Astrocyte (in vitro differentiated cells and primary cell): ENCODE measurements at places on chromosomes 2 and 18. TPM values are rescaled to one million over a fixed set of nuclear protein-coding genes. Genes with fewer than 3 reads are reported as not detected.

GRCh38 chr2:100243631-100244030 lies 78.7 kb downstream of the LONRF2 start:
- no peak for DNase-seq

- no peak for DNase-seq
Measured at GRCh38 chr2:72083751-72084583, 63.7 kb downstream of the CYP26B1 start.

GRCh38 chr18:57439609-57439968 lies 4.4 kb downstream of the ONECUT2 start:
- no peak for DNase-seq

GRCh38 chr18:23981369-23981980 lies 33.1 kb upstream of the TTC39C start:
- no peak for DNase-seq

- DNase-seq, result no peak
Measured at GRCh38 chr18:13369353-13369752, 150.8 kb downstream of the LDLRAD4 start.

- DNase-seq, result no peak
Measured at GRCh38 chr2:241469746-241470145, 38.6 kb downstream of the STK25 start.

DNA sequence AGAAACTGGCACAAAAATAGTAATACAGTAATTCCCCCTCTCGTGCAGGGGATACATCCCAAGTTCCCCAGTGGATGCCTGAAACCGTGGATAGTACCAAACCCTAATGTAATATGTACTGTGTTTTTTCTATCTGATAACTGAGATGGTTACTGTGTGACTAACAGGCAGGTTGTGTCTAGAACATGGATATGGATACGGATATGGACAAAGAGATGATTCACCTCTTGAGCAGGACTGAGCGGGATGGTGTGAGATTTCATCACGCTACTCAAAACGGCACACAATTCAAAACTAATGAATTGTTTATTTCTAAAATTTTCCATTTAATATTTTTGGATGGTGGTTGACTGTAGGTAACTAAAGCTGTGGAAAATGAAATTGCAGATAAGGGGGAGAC lies 3.4 kb downstream of the MBD1 start:
- peak; percentile 71 for DNase-seq

DNA sequence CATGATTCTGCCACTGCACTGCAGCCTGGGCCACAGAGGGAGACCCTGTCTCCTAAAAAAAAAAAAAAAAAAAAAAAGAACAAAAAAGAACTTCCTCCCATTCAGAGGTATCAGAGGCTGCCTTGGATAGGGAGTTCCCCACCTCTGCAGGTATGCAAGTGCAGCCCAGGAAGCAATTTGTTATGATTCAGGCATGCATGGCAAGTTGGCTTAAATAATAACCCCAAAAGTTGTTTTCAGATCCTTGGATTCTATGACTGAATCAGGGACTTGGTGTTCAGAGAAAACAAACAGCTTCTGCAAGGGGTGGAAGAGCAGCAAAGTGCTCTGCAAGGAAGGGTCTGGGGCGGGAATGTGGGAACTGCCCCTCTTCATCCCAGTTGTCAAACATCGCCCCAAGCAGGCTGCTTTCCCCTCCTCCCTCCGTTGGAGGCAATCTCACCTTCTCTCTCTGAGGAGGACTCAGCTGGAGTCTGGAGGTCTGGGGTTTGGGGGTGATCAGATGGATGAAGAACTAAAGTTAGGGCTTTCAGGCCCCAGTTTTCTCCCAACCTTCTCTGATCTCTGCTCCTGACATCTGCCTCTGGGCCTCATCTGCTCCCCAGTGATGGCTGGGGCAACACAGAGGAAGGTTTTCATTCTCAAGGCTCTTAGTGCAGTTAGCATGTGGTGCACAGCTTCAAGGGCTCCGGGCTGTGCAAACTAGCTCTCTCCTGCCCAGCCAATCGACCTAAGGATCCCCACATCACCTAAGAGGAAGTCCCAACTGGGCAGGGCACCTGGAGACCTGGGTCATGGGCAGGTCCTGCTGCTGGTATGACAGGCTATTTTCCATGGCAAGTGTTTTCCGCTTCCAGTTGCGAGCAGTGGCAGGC lies 3.5 kb upstream of the GDF7 start:
- no peak for DNase-seq

- DNase-seq, result no peak
Measured at GRCh38 chr2:47309472-47309951, 93.4 kb upstream of the MSH2 start.

GRCh38 chr18:31711365-31712172 lies 27.2 kb upstream of the B4GALT6 start:
- DNase-seq, result no peak

- DNase-seq, result peak; percentile 98
Measured at GRCh38 chr2:100292022-100292580, 30.2 kb downstream of the LONRF2 start.

DNA sequence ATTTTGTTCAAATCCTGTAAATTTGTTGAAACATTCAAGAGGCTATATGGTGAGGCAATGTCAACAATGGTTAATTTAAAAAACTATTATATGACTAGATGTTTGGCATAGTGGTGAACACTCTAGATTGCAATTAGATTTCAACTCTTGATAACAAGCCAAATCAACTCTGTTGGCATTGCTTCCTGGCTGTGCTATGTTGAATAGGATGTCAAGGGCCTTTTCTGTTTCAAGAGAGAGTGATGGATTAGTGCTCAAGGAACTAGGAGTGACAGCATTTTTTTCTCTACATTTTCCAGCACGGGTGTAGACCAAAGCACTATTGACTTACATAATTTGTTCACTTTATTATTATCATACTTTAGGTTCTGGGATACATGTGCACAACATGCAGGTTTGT lies 172.4 kb upstream of the KCNH7 start:
- DNase-seq, result no peak

DNA sequence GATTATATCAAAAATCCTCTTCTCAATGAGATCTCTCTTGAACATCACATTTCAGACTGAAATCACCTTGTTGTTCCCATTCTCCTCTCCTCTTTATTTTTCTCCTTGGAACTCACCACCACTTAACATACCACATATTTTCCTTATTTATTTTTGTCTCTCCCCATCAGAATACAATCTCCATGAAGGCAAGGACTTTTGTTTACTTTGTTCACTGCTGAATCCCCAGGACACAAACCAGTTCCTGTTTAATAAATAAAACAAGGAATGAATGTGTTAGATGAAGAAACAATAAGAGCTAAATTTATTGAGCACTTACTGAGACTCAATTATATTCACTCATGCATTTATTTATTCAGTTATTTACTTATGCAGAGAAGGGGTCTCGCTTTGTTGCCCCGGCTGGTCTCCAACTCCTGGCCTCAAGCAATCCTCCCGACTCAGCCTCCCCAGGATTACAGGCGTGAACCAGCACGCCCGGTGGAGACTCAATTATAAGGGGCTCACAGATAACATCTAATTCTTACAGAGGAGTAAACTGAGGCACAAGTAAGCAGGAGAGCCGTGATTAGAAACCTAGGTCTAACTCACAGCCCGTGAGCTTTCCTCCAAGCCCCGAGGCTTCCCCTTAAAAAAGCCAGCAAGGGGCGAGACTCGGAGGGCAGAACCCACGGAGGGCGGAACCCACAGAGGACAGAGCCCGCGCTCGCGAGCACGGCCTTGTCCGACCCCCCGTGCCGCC lies 616 bp upstream of the TAF1B start:
- DNase-seq, result no peak

- DNase-seq, result peak; percentile 68
Measured at GRCh38 chr2:27920148-27920885, 29.8 kb downstream of the BABAM2 start.

DNA sequence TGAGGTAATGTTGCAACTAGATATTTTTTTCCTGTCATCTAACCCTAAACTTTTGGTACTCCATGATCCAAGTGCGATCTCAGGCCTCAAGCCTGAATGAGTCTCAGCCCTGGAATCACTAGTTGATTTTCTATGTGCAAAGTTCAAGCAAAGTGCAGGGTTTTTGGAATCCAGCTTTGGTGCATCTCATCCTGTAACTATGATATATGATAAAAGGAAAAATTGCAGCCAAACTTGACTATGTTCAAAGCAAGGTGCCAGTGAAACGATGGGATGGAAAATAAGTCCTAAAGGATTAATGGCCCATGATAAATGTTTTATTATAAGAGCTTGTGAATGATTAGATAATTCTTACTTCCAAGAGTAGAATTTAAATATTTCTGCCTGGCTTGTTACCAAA lies 78.9 kb upstream of the NT5C1B start:
- no peak for DNase-seq

- no peak for DNase-seq
Measured at GRCh38 chr2:23107327-23107941, 277.5 kb upstream of the KLHL29 start.

DNA sequence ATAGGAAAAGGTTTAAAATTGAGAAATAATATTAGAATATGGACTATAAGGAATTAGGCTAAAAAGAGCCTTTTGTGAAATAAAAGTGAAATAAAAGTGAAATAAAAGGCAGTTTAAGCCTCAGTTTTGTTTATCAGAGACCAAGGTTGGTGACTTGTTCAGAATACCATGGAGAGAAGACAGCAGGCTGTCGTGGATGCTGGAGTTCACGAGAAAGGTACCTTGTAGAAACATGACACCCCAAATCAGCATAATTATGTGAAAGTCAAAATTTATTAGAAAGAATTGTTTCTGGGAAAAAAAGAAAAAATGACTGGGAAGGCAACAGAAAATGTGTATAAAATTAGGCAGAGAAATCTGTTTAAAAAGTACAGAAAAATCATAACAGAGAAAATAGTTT lies 46.5 kb upstream of the SPAG16 start:
- no peak for DNase-seq

DNA sequence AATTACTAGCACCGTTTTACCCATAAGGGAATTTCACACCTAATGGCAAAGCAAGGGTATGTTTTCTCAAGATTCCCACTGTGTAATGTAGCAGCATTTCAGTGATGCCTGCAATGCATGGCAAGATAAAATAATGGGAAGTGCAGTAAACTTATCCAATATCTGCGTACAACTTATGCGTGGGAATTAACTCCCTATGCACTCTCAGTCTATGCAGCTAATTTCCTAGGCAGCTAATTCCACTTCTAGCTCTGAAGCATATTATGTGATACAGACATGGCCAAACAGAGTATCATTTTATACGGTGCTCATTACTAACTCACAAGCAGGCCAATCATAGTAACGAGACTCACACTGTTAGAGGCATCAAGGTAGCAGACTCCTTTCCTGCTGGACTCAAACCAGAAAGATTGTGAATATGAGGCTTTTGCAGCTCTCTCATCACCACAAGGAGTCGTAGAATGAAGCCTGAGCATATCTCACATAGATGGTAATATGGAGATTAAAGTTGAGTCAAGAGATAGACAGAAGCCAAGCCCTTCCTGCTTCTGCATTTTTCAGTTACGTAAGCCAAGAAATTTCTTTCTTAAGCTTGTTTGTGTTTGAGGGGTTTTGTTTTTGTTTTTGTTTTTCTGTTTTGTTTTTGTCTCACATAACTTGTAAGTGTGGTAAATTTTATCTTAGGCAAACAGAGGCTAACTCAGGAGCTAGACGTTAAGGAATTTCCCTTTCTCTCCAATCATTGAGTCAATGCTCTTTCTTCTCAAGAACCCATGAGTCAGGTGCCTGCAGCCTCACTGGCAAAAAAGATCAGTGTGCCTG lies 34.8 kb upstream of the ITGAV start:
- peak; percentile 65 for DNase-seq

- DNase-seq, result peak; percentile 82
Measured at GRCh38 chr2:29326926-29327325, 211.7 kb downstream of the CLIP4 start.

- DNase-seq, result no peak
Measured at GRCh38 chr18:50944245-50944932, 23.5 kb upstream of the ELAC1 start.

DNA sequence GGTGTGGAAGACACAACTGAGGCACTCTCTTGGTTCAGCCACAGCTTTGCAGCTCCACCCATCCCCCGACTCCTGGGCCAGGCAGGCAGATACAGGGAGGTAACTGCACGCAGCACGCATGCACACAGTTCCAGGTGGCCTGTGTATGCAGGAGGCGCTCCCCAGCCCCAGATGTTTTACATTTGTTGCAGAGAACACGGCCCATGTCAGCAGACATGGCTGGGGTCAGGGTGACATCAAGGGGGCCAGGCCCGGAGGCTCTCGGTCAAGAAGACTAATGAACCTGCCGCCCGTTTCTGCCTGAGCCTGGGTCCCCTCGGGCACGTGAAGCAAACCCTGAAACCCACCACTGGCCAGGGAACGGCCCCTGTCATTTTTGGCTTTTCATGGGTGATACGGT lies 57.3 kb downstream of the TWIST2 start:
- DNase-seq, result no peak

The FBXO48 gene
- 0.54 and 0.55 TPM in 2 replicates for total RNA-seq

The PSD4 gene
- 2.6 and 4.0 TPM in 2 replicates for total RNA-seq

The SNTG2 gene
- 1.9 TPM in 2 replicates for total RNA-seq

The AFF3 gene
- total RNA-seq, result 14.7 and 24.1 TPM in 2 replicates

The CASP10 gene
- 0.43 and 1.2 TPM in 2 replicates for total RNA-seq

The GKN2 gene
- total RNA-seq, result not detected in 2 replicates
